ENCODE measurements at places on chromosomes 16 and 17. TPM values are rescaled to one million over a fixed set of nuclear protein-coding genes. Genes with fewer than 3 reads are reported as not detected.

IL17C gene
- total RNA-seq, result 0.26 TPM

TNFRSF17 gene
- total RNA-seq, result not detected

SLC38A8 gene
- not detected for total RNA-seq

KIF2B gene
- not detected for total RNA-seq

IGFALS gene
- not detected for total RNA-seq

MARCHF10 gene
- total RNA-seq, result not detected

ZPBP2 gene
- total RNA-seq, result not detected

FBXO39 gene
- total RNA-seq, result not detected

- no peak for DNase-seq
Measured at GRCh38 chr16:58038219-58038641, 12.7 kb downstream of the MMP15 start.

- no peak for DNase-seq
Measured at GRCh38 chr16:48955837-48956236, 325.8 kb downstream of the CBLN1 start.

DNA sequence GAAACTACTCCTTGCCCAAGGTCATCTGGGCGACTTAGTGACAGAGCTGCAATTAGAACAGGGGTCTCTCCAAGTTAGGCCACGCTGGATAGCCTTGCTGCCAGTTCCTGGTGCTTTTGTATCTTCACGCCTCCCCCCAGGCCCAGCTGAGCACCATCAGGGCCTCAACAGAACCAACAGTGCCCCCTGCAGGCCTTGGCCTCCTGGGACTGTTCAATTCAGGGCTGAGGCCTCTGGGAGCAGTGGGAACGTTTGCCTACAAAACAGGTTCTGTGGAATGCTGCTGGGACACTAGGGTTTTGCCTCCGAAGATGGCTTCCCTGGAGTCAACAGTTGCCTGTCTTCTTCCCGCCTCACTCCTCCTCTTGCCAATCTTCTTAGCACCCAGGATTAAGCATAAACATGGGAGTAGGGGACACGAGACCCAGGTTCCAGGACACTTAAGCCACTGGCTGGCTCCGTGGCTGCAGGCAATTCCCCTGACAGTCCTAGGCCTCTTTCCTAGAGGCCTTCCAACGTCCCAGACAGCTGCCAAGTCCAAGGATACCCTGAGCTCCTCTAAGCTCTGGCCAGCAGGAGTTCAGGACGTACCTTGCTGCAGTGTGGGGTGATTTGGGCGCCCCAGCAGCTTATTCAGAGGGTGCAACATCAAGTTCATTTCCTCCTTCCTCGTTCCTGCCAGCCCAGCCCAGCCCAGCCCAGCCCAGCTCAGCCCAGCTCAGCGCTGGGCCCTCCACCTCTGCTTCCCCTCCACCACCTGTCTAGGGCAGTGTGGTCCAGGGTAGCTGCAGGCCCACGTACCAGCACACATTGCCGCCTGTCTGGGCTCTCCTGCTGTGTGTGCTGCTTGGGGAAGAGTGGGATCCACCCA is 246.6 kb upstream of the RPL38 start:
- DNase-seq, result peak; percentile 89

GRCh38 chr17:64147110-64148016 is 17.4 kb upstream of the ERN1 start:
- no peak for DNase-seq

DNA sequence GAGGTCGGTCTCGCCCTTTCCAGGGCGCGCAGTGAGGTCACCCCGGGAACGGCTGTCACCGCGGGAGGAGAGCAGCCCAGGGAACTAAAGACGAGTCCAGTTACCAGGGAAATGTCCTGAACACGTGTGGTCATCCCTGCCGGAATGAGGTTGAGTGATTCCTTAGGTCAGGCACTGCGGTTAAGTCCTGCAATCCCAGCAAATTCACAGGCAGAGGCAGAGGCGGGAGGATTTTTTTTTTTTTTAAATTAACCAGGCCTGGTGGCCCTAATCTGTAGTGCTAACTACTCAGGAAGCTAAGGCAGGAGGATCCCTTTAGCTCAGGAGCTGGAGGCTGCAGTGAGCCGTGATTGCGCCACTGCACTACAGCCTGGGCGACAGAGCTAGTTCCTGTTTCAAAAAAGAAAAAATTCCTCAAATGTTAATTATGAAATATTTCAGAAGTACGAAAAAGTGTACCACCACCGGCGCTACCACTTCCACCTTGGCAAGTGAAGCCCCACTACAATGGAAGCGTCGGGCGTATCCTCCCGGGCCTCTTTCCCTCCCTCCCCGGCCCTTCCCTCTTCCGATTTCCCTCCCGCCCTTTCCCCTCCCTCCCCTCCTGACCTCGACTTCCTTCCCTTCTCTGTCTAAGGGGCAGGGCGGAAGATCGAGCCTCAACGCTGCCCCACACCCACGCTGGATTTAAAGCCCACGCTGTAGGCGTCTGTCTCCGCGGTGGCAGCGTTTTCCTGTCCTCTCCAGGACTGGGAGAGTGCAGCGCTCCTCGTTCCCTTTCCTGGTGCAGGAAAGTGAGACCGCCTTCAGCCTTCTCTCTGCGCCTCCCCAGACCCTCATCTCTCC is 27.3 kb downstream of the SLFN11 start:
- DNase-seq, result peak; percentile 53

- DNase-seq, result no peak
Measured at GRCh38 chr17:27525316-27525715, 69.1 kb downstream of the KSR1 start.

DNA sequence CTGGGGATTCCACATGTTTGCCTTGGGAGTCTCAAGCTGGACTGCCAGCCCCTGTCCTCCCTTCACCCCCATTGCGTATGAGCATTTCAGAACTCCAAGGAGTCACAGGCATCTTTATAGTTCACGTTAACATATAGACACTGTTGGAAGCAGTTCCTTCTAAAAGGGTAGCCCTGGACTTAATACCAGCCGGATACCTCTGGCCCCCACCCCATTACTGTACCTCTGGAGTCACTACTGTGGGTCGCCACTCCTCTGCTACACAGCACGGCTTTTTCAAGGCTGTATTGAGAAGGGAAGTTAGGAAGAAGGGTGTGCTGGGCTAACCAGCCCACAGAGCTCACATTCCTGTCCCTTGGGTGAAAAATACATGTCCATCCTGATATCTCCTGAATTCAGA is 28.9 kb downstream of the CDRT15 start:
- no peak for DNase-seq

DNA sequence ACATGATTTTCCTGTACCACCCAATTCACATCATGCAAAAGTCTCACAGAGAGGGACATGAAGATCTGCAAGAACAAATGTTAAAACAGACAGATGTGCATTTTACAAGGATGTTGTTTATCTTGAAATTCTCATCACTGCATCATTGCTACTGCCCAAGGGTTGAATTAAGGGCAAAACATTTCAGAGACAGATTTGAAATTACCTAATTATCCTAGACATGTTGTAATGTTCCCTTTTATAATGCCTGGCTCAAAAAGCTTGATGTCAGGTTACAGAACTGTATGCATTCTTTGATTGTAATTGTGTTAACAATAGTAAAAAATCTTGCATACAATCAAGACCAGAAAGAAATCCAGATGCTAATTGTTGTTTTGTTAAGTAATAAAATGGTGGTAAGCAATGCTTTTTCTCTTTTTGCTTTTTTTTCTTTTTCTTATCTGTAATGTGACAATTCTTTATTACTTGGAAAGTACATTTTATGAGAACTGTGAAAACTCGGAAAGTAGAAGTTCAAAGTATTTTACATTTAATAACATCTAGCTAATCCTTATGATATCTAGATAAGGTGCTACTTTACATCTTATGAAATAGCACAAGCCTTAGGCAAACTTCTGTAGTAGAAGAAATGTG is 3.6 kb upstream of the DUSP14 start:
- DNase-seq, result no peak

DNA sequence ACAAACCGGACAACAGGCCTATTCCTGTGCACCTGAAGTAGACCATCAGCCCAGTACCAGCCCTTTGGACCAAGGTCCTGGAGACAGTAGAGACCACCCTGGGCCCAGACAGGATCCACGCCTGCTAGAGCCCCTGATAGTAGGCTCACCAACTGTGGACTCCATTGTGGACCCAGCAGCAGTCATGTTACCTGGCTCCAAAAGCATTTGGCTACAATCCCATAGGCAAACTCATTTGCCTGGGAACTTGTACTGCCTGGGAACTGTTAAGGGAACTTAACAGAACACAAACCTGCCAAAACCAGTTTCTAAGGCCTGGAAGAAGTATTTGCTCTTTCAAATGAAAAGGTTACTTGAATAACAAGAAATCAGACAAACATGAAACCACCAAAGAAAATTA is 10.0 kb upstream of the ACSM1 start:
- DNase-seq, result no peak

- no peak for DNase-seq
Measured at GRCh38 chr17:82502207-82502606, 17.3 kb upstream of the FOXK2 start.

GRCh38 chr17:44280392-44280937 is 12.5 kb upstream of the SLC4A1 start:
- DNase-seq, result no peak

DNA sequence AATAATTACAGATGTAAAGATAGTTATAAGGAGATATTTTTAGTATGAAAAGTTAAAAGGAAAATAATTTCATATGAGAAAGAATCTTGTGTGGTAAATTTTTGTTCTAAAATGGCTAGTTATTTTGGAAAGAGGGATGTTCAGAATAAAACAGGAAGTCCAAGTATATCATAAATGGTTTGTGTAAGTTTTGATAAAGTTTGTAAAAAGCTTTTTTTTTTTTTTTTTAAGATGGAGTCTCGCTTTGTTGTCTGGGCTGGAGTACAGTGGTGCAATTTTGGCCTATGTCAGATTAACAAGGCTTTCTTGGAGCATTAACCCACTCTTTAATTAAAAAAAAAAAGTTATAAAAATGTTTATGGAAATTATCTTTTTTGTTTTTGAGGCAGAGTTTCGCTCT is 8.2 kb upstream of the CDK10 start:
- no peak for DNase-seq

DNA sequence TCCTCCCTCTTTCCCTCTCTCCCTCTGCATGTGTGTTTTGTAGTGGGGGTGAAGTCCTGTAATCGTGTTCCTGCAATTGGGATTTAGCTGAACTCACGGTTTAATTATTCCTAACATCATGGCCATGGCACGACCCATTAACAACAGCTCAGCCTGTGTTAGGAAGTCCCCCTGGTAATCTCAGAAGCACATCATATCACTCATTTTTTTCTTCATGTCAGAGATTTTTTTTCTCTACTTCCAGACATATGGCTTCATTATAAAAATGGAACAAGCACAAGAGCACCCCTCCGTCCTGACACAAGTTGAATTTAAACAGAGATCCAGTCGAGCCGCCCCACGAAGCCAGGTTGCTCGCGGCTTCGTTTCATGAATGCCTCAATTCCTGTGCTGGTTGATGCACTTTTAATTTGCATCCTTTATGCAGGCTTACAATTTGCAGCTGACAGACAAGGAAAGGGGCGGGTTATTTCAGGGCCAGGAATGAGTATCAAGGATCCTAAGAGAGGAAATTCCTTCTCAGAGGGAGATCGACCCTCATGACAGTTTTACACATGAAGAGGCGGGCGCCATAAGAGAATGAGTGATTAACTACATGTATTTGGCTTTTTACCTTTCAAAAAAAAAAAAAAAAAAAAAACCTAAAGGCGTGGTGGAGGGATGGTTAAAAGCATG is 192.9 kb downstream of the MAF start:
- DNase-seq, result no peak

GRCh38 chr16:83301971-83302370 is 505.8 kb upstream of the HSBP1 start:
- DNase-seq, result no peak

DNA sequence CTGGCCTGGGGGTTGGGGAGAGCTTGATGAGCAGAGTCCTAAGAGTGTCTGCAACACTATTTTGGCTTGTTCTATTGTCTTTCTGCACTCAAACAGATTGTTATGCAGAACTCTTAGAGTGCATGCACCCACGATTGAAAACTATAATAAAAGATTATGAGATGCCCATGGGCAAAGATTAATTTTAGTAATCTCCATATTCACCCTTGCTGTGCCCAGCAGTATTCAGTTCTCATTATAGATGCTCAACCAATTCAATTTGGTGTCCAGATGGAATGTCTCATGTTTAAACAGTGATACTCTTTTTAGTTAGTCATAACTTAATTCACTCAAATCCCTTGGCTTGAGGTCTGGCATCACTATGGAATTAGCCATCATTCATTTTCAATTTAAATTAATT is 952.5 kb downstream of the CDH8 start:
- no peak for DNase-seq

DNA sequence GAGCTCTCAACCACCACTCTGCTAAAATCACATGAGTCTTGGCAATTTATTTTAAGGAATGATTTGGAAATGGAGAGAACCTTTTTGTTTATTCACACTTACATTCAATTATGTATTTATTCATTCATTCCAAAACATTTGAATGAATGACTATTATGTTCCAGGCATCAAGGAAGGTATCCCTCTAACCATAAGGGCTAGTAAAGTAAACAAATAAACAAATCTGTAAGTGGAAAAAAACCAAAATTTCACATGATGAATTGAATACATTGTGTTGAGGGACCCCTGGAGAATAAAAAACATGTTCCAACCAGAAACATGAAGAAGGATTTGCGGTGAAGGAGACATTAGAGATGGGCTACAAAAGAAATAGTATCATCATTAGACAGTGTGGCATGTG is 677.8 kb downstream of the TOX3 start:
- no peak for DNase-seq

GRCh38 chr16:79004309-79004708 is 596.2 kb downstream of the MAF start:
- DNase-seq, result no peak

DNA sequence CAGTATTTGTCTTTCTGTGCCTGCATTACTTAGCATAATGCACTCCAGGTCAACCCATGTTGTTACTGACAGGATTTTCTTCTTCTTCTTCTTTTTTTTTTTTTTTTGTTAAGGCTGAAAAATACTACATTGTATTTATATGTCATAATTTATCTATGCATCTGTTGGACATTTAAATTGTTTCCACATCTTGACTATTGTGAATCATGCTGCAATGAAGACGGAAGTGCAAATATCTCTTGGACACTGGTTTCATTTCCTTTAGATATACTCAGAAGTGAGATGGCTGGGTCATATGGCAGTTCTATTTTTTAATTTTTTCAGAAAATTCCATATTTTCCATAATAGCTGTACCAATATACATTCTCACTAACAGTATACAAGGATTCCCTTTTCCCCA is 272.7 kb upstream of the PMFBP1 start:
- DNase-seq, result no peak

DNA sequence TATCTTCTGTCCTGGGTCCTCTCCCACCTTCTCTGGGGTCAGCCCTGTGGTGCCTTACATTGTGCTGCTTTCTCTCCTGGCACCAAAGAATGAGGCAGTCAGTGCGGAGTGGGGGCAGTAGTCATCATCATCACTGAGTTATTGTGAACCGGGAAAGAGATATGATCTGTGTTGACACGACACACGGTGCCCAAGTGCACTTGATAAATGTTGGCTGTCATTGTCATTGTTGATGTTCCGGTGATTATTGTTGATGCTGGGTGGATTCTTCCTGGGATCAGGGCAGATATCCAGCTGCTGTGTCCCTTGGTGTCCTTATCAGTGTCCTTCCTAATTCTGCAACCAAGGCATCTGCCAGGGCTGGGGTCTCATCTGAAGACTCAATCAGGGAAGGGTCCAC is 121.7 kb downstream of the ABCC6 start:
- no peak for DNase-seq

GRCh38 chr17:73952480-73953205 is 250.8 kb upstream of the RPL38 start:
- DNase-seq, result peak; percentile 58

GRCh38 chr17:2238432-2239169 is 65.0 kb downstream of the SMG6 start:
- DNase-seq, result no peak

- DNase-seq, result no peak
Measured at GRCh38 chr16:69924777-69925191, 26.4 kb upstream of the CLEC18A start.

- no peak for DNase-seq
Measured at GRCh38 chr17:73068322-73069153, 23.9 kb downstream of the SLC39A11 start.

Measured in endothelial cell (in vitro differentiated cells).